ENCODE measurements at places on chromosomes 13 and 19.

DNA sequence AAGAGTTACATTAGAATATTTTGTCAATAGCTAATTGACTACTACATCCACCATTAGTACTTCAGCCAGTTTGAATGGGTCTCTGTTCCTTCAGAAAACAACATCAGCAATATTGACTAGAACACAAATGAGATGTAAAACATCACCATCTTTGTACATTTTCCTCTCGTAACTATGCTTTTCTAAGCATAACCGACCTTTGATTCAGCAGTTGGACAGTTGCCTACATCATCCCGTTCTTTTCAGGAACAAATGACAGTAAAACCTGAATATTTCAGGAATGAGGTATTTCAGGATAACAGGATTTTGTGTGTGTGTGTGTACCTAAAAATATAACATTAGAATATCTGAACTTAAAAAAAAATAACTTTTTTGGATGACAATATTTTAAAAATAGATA lies 60.9 kb downstream of the STARD13 start:
- no peak for DNase-seq

DNA sequence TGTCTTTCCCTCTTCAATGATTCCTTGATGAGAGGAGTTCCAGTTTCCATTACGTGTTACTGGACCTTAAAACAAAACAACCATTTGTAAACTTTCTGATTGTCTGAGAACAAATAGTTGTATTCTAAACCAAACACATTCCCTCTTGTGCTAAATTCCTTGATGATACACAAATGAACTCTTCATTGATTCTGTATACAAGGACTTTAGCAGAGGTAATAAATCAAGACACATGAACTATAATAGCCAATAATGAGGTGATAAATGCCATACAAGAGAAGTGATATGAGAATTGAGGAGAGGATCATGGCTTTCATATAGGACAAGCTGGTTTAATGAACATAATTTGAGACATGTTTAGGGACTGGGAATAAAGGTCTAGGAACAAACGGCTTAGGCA lies 13.5 kb upstream of the GPC5 start:
- DNase-seq, result no peak

DNA sequence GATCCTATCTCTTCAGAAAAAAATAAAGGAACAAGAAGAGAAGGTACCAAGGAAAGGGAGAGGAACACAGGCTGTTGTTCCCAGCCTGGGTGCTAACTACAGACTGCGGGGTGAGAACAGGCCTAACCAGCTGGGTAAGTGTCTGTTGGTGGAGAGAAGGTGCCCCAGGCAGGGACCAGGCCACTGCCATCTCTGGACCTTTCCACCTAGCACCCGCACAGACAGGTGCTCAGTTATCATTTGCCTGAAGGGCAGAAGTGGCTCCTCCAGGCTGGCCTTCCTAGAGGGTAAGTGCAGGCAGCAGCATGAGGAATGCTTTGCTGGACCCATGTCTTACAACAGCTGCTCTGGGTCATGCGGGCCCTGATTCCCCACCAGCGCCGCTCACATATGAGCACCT lies 10.1 kb downstream of the DNMT1 start:
- no peak for DNase-seq

GRCh38 chr13:98089246-98089645 lies 53.6 kb upstream of the FARP1 start:
- no peak for DNase-seq

DNA sequence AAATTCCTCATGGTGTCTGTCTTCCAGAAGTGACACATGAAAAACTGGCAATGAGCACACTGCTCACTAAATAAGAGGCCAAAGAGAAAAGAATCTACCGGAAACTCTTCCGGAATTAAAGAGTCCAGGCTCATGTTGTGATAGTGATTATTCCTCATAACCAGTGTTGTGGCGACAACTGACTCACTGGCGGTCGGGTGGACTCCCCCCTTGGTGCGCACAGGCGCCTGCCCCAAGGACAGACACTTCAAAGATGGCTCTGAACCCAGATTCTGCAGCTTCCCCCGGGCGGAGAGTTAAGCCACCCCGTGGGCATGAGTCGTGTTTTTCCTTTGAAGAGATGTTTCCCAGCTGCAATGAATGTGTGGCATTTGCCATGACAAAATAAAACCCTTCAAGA lies 10.3 kb downstream of the IL17D start:
- no peak for DNase-seq

- no peak for DNase-seq
Measured at GRCh38 chr13:112209266-112209665, 142.3 kb downstream of the SOX1 start.

- peak; percentile 45 for DNase-seq
Measured at GRCh38 chr19:45153339-45154063, 7.3 kb downstream of the NKPD1 start.

GRCh38 chr13:55815458-55816033 lies 1325.2 kb upstream of the PRR20A start:
- no peak for DNase-seq

GRCh38 chr13:91200486-91200885 lies 147.0 kb upstream of the MIR17HG start:
- DNase-seq, result no peak

DNA sequence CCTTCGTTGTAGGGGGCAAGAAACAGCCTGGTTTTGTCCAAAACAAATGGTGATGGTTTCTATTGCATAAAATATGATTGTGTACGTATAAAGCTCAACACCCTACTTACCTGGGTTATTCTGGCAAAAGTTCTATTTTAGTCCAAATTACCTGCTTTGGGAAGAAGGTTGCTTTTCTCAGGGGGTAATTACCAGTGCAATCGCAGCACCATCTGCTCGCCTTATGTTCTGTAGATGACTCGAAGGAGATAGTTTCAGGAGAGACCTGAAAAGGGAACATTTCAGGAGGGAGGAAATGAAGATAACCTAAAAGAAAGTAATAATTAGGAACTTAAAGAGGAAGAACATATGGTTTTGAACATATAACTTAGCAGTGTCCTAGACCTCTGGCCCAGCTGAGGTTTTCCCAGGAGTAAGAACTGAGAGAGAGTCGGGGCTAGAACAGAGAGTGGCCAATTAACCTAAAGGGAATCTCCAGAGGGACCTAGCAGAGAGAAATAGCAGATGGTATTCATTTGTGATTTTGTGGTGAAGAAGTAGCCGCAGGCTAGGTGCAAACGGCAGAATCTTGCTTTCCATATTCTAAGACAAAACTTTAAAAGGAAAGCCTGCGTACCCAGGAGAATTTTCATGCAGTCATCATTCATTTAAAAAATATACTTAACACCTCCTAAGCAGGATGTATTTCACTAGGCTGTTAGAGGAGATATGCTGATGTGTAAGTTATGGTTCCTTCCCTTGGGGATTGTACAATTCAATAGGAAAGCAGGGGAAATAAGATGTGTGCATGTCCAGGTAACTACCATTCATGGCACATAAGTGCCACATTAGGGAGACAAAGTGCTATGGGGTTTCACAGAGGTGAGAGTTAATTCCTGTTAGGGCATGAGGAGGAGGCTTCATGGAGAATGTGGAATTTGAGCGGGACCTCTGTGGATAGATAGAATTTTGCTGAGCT lies 113.0 kb upstream of the SLC10A2 start:
- no peak for DNase-seq

GRCh38 chr13:99582511-99582910 lies 81.2 kb downstream of the TM9SF2 start:
- no peak for DNase-seq

DNA sequence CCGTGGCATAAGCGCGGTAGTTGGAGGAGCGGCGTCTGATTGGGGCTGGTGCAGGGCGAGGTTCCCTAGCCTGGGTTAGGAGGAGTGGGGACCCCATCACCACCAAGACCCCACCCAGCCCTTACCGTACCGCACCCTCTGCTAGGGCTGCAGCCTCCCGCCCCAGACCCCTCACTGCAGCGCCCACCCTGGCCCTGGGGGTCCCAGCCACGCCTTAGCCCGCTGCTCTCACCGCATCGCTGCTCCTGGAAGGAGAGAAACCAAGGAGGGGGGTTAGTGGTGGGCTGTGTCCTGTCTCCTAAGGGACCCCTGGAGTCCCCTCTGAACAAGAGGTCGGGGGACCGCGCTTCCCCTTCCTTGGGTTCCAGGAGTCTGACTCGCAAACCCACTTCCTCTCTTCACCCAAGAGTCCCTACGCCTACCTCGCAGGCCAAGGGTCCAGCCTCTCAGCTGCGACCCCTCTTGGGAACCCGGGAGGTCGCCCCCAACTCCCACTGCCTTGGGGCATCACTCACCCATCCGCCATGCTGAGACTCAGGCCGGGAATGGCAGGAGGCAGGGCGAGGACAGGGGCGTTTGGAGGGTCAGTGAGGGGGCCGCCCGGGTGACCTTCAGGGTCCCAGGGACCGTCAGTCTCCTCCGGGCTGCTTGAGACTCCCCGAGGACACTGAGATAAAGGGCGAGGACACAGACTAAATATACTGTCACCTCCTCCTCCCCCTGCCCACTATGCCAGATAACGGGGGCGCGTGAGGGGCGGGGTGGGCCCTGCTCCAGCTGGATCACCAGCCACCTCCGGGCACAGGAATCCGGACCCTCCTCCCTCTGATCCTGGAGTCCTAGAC lies at the start of gene TNNI3:
TSS of gene TNNI3 (minus strand) at position 669 of the 845 bp plus-strand sequence. CDS start at position 526, 143 bp downstream.
- DNase-seq, result no peak

DNA sequence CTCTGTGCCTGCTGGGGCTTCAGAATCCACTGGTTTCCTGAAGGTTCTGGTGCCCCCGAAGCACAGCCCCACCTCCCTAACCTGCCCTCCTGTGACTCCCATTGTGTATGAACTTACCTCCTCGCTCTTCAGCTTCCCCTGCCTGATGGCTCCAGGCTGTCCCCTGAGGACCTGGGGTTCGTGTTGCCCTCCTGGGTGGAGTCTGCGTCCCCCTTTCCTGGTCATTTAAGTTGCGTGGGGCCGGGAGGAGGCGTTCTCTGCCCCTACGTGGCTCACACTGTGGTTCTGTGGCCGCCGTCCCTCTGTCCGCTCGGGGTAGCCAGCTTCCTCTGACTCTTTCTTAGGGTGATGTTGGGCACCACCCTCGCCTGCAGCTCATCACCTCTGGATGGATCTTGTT lies 13.9 kb downstream of the TFDP1 start:
- no peak for DNase-seq

- DNase-seq, result no peak
Measured at GRCh38 chr13:38444904-38445303, 95.3 kb downstream of the UFM1 start.

DNA sequence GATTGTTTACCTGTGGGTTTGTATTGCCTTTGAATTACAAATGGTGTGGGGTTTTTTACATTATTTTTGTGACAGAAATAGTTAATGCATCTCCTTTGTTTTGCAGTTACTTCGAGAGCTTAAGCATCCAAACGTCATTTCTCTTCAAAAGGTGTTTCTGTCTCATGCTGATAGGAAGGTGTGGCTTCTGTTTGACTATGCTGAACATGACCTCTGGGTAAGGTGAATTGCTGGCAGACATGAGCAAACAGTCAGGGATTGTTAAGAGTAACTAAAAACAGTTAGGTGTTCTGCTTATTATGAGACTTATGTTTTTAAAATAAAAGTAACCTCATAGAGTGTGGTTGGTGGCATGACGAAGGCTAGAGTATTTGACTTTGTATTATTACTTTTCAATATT lies 95.0 kb downstream of the CDK8 start:
- DNase-seq, result no peak

DNA sequence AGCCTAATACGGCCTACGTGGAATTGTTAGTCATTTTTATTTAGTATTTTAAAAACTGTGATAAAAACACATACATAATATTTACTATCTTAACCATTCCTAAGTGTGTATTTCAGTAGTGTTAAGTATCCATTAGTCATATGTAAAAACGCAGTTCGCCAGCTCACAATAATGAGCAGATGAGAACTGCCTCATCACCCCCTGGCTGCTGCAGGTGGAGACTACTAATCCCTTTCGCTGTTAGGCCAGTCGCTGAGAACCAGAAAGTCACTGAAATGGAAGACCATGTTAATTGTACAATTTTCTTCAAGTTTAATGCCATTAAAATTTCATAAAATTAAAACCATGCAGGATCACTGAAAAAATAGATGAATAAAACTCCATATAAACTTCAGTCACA lies 1.6 kb downstream of the ESD start:
- no peak for DNase-seq

- DNase-seq, result no peak
Measured at GRCh38 chr13:77412116-77412635, 85.3 kb upstream of the MYCBP2 start.

DNA sequence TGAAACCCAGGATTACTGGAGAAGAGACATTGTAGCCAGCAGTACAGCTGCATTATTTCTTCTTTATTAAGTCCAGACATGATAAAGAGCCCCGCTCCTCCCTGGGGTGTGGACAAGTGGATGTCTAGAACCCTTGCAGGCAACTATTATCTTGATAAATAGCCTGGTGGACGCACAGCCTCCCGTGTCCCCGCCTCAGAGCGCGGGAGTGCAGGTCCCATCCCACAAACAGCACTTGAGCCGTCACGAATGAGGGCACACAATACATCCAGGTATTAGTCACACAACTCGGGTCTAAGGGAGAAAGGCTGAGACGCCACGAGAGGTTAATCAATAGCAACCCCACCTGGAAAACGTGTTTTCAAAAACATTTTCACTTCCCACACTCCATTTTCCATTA lies 213.2 kb upstream of the SOX1 start:
- DNase-seq, result no peak

DNA sequence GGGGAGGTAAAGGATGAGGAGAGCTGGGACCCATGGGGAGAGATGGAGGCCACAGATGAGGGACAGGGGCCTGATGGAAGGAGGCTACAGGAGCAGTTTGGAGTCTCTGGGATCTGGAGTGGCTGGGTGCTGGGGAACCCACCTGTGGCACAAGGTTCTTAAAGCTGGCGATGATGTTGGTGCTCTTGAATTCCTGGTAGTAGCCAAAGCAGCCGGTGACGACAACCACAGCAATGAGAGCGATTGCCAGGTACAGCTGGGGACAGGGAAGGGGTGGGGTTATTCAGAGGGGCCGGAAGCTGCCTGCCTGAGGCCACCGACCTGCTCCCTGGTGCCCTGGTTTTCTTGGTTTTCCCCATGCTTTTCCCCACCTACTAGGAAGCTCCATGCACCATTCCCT lies 2.8 kb downstream of the ATP4A start:
- DNase-seq, result no peak

All from GM12892 (cell line).